Left cardiac atrium (tissue), 4 donors: ENCODE measurements at places on chromosomes 16 and 17. TPM values are rescaled to one million over a fixed set of nuclear protein-coding genes. Genes with fewer than 3 reads are reported as not detected.

The KRTAP2-2 gene
- not detected for total RNA-seq

The CSH2 gene
- not detected for total RNA-seq

The ZSCAN10 gene
- not detected for total RNA-seq

The GFAP gene
- total RNA-seq, result 4.0 TPM

The CCDC78 gene
- total RNA-seq, result 0.50 TPM

The CPNE7 gene
- not detected for total RNA-seq

The ASPHD1 gene
- 1.0 TPM for total RNA-seq

The RILP gene
- 44.5 TPM for total RNA-seq

The HOXB2 gene
- total RNA-seq, result 6.1 TPM

The ITGAL gene
- 3.9 TPM for total RNA-seq

The PLXDC1 gene
- total RNA-seq, result 18.0 TPM

The TP53TG3B gene
- total RNA-seq, result not detected

The ABCC12 gene
- total RNA-seq, result not detected

The INCA1 gene
- total RNA-seq, result 1.8 TPM

The MYH8 gene
- total RNA-seq, result not detected

The TMC7 gene
- 0.85 TPM for total RNA-seq

The ORC6 gene
- total RNA-seq, result 2.1 TPM

The CD79B gene
- total RNA-seq, result 4.8 TPM

The IRF8 gene
- total RNA-seq, result 9.2 TPM

The FBXO39 gene
- total RNA-seq, result 0.12 TPM

The DRC7 gene
- not detected for total RNA-seq

The SPATA33 gene
- 2.4 TPM for total RNA-seq

The TEKT5 gene
- total RNA-seq, result 0.52 TPM
